ENCODE measurements at places on chromosomes 13 and 19. TPM values are rescaled to one million over a fixed set of nuclear protein-coding genes. Genes with fewer than 3 reads are reported as not detected.

Gene B3GNT3
- not detected for polyA plus RNA-seq

Gene ACER1
- polyA plus RNA-seq, result not detected

DNA sequence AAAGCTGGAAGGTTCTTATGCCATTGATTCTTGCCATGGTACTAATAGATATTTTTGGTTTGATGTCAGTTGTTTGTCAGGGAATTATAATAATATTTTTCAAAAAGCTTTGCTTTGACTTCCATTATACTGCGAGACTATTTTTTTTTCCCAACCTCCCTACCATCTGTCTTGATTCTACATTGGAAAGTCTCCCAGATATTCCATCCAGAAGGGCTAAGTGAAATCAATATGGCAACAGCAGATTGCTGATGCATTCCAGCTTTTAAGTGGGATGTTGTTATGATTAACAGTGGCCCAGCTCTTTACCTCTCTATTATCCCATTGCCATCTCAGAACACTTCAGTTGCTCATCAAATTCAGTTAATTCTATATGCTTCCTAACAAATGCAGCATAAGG lies 247.4 kb downstream of the OXGR1 start:
- H3K36me3 ChIP-seq, result no peaks in the 10 kb centered on the region
- no peaks in the 10 kb centered on the region for H3K27me3 ChIP-seq
- H3K27ac ChIP-seq, result no peak overlapping the region
- no peak for DNase-seq
- no peaks in the 10 kb centered on the region for H3K4me1 ChIP-seq

GRCh38 chr19:8849232-8849631 lies 17.1 kb downstream of the MBD3L1 start:
- H3K4me3 ChIP-seq, result no peak overlapping the region
- no peaks in the 10 kb centered on the region for H3K36me3 ChIP-seq
- H3K27me3 ChIP-seq, result no peaks in the 10 kb centered on the region
- no peaks in the 10 kb centered on the region for H3K4me1 ChIP-seq
- no peak overlapping the region for H3K27ac ChIP-seq

GRCh38 chr19:35644206-35644986 lies 2.9 kb downstream of the ETV2 start:
- DNase-seq, result peak; percentile 89
- H3K36me3 ChIP-seq, result no peaks in the 10 kb centered on the region
- H3K27me3 ChIP-seq, result no peaks in the 10 kb centered on the region

- no peak overlapping the region for H3K4me3 ChIP-seq
- no peak for DNase-seq
- H3K27me3 ChIP-seq, result no peaks in the 10 kb centered on the region
- no peaks in the 10 kb centered on the region for H3K4me1 ChIP-seq
Observed at GRCh38 chr13:25118378-25118905, 22.5 kb downstream of the PABPC3 start.

- H3K27me3 ChIP-seq, result no peaks in the 10 kb centered on the region
- no peak overlapping the region for H3K4me3 ChIP-seq
- DNase-seq, result no peak
- no peaks in the 10 kb centered on the region for H3K4me1 ChIP-seq
- H3K36me3 ChIP-seq, result no peaks in the 10 kb centered on the region
- no peak overlapping the region for H3K27ac ChIP-seq
Observed at GRCh38 chr13:52899206-52899605, 50.8 kb upstream of the PCDH8 start.

DNA sequence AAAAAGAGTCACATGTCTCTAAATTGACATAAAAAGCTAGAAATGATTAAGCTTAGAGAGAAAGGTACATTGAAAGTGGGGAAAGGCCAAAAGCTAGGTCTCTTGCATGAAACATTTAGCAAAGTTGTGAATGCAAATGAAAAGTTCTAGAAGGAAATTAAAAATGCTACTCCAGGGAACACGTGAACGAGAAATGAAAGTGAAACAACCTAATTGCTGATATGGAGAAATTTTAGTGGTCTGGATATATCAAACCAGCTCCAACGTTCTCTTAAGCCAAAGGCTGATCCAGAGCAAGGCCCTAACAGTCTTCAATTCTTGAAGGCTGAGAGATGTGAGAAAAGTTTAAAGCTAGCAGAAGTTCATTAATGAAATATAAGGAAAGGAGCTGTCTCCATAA lies 419.8 kb downstream of the SLITRK6 start:
- no peak for DNase-seq
- H3K27me3 ChIP-seq, result no peaks in the 10 kb centered on the region
- H3K4me1 ChIP-seq, result no peaks in the 10 kb centered on the region
- no peaks in the 10 kb centered on the region for H3K36me3 ChIP-seq
- no peak overlapping the region for H3K27ac ChIP-seq

Measured in CD14-positive monocyte (primary cell).